ENCODE measurements at places on chromosomes 4 and X.
A peak's percentile ranks its signal among the peaks of the same experiment; 100 is the strongest.

DNA sequence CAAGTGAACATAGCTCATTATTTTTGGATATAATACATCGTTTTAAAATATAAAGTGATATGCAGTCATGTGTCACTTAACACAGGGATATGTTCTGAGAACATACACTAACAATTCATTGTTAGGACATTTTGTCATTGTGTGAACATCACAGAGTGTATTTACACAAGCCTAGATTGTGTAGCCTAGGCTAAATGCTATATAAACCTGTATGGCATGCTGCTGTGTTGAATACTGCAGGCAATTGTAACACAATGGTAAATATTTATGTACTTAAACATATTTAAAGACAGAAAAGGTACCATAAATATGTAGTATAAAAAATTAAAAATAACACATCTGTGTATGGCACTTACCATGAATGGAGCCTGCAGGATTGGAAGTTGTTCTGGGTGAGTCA is 44.9 kb upstream of the GPRIN3 start:
- DNase-seq, result no peak

GRCh38 chr4:112213856-112214255 is 17.7 kb upstream of the AP1AR start:
- no peak for DNase-seq

GRCh38 chrX:149374751-149375150 is 130.4 kb downstream of the IDS start:
- DNase-seq, result no peak

DNA sequence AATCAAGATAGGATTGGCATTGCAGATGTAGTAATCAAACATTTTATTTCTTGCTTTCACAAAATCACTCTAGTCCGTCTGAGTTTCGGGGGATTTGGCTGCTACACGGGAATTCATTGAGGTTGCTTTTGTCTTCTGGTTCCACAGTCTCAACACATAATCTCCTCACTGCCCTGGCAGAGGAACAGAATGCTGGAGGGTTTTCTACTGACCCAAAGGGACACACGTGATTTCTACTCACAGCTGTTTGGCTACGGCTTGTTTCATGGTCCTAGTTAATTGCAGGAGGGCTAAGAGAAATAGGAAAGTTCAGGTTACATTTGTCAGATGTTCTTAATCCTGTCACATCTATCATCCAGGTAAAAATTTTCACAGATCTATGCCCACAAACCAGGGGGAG is 1811.6 kb downstream of the ARAP2 start:
- no peak for DNase-seq

GRCh38 chrX:18885328-18886004 is 98.4 kb downstream of the PHKA2 start:
- no peak for DNase-seq

GRCh38 chr4:185500035-185500434 is 28.5 kb upstream of the CCDC110 start:
- DNase-seq, result no peak

- DNase-seq, result no peak
These were observed 1.3 kb upstream of the CITED1 start for GRCh38 chrX:72306851-72307645.

GRCh38 chr4:73259571-73260090 is 1.0 kb upstream of the ANKRD17 start:
- no peak for DNase-seq

DNA sequence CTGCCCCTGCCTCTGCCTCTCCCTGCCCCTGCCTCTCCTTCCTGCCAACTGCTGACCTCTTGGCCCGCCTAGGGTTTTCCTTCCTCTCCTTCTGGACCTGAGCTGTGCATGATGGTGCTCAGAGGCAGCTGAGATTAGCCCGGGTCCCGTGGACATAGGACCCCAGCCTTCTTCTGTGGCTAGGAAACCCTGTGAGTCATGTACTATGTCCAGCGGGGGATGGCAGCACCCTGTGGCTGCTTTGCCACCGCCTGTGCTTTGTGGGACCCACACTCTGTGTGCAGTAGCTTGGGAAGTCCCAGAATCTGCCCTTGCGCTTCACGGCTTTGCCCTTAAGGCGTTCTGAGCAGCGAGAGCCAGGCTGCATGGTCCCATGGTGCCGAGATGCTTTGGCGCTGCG is 105.5 kb upstream of the PSAPL1 start:
- DNase-seq, result no peak

GRCh38 chr4:43014256-43014655 is 121.7 kb downstream of the GRXCR1 start:
- no peak for DNase-seq

GRCh38 chrX:135185795-135186443 is 14.7 kb upstream of the CT55 start:
- DNase-seq, result no peak

GRCh38 chr4:156512622-156513021 is 459.0 kb downstream of the PDGFC start:
- no peak for DNase-seq

DNA sequence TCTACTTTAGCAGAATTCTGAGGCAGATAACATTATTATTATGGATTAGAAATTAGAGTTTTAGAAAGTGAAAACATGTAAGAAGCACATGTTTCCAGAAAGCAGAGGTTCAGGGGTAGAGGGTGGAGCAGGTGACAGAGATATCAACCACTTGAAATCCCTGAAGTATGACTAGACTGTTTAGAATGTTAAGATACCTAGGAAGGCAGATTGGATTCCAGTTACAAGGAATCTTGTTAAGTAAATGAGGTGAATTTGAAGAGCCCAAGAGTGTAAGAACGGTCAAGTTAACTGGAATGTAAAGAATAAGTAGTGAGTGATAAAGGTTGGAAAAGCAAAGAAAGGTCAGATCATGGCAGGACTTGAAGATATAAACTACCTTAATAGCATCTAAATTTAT is 37.6 kb downstream of the ARSJ start:
- DNase-seq, result no peak

DNA sequence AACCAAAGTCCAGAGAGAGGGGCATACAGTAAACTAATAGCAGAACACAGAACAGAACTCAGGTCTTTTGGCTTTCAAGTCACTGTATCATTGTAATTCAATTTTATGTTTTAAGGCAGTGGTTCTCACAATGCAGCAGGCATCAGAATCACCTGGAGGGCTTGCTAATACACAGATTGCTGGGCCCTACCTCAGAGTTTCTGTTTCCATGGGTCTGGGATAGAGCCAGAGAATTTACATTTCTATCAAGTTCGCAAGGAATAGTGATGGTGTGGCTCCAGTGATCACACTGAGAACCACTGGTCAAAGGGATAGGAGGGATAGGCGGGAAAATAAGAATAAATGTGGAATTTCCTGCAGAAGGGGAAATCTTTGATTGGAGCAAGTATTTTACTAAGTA is 36.7 kb downstream of the LANCL3 start:
- DNase-seq, result no peak

DNA sequence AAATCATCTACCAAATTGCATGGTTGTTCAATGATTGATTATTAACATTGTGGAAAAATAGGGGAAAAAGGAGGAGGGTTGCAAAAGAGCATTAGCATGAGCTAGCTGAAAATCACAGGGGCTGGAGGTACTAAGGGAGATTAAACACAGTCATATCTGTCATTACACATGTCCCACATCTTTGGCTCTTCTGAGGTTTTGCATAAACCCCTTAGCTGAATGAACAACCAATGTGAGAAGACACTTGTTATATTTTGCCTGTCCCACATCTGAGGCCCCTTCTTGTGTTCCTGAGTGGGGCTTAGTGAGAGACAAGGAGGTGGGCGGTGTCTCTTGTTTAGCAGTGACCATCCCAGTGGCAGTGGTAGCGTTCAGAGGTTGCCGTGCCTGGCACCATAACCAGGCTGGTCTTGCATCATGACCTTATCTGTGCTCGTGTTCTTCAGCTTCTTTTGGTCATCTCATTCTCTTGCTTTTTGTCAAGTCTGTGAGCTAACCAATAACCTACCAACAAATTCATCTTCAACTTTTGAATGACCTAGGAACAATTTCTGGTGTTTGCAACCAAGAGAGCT is 95.6 kb downstream of the MID1IP1 start:
- DNase-seq, result no peak

- DNase-seq, result no peak
These were observed 29.1 kb upstream of the GRSF1 start for GRCh38 chr4:70868778-70869177.

DNA sequence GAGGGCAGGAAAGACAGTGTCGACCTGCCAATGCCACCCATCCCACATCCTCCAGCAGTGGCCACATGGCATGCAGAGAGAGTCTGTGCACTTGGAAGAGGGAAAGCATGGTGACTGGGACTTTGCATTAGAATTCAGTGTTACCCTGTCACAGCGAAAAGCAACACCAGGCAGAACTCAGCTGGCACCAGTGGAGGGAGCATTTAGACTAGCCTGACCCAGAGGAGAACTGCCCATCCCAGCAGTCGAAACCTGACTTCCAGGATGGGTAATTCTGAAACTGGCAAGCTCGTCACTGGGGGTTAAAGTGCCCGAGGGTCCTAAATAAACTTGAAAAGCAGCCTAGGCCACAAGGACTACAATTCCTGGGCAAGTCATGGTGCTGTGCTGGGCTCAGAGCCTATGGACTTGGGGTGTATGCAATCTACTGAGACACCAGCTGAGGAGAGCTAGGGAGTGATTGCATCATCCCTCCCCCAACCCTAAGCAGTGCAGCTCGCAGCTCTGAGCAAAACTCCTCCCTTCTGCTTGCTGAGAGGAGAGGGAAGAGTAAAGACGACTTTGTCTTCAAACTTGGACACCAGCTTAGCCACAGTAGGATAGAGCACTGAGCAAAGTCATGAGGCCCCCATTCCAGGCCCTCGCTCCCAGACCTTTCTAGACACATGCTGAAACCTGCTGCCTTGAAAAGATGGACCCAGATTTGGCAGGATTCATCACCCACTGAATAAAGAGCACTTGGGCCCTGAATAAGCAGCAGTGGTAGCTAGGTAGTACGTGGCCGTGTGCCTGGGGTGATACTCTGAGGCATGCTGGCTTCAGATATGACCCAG is 68.8 kb downstream of the DDX60L start:
- no peak for DNase-seq

DNA sequence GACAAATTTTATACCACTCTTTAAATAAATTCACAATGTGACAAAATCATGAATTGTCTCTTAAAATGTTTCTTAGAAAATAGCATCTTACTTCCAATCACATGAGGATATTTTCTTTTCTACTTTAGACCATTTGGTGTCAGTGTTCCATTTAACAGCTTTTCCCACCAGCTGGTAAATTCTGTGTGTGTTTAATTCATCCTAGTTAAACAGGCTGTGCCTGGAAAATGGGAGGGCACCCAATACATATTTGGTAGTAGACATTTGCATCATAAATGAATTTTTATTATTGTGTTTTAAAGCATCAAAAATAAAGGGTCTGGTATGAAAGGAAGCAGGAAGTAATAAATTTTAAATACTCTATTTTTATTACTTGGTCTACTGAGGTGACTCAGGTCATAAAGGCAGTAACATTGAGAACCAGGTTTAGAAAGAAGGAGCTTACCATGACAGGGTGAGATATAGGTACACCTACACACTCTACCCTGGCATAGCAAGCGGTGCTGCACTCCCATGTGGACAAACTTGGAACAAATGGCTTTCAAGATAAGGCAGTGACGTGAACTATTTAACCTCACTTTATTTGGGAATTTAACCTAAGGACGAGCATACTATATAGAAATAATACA is 344.5 kb downstream of the BMPR1B start:
- no peak for DNase-seq

GRCh38 chr4:98608356-98608755 is 50.1 kb downstream of the TSPAN5 start:
- no peak for DNase-seq

DNA sequence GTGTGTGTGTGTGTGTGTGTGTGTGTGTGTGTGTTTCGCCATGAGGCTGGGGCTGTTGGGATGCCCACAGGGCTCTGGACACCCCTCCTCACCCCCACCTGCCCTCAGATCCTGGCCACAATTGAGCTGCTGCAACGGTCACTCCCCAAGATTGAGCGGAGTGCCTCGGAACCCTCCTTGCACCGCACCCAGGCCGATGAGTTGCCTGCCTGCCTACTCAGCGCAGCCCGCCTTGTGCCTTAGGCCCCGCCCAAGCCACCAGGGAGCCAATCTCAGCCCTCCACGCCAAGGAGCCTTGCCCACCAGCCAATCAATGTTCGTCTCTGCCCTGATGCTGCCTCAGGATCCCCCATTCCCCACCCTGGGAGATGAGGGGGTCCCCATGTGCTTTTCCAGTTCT is 10.2 kb downstream of the ARAF start:
- DNase-seq, result no peak

DNA sequence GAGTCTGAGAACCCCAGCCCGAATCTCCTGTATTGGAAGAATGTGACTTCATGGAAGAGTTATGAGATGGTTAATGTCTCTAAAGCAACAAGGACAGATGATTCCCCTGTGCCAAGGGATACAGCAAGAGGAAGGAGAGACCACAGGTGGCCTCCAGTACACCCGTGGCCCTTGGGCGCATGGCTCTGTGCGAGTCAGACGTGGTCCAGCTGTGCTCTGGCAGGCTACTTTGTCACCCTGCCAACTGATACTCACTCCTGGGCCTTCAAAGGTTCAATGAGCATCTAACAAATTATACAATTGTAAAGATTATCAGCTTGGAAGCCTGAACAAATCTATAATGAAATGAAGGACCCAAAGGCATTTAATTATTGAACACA is 71.7 kb downstream of the NYX start:
- DNase-seq, result no peak

DNA sequence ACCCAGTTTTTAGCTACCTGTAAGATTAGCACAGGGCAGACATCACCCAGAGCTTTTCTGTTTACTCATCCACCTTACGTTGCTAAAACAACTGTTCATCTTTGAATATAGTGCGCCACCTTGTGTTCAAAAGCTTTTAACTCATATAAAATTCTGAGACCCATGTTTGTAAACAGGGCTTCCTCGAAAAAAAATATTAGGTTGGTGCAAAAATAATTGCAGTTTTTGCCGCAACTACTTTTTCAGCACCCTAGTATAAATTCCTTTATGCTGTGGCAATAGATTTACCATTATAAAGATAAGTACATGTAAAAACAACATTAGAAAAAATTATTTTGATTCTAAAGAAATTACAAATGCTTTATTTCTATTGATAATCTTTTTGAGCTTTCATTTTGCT is 147.9 kb downstream of the LRBA start:
- DNase-seq, result peak; percentile 7

- no peak for DNase-seq
These were observed 115.1 kb downstream of the PPP3CA start for GRCh38 chr4:101232074-101232776.

DNA sequence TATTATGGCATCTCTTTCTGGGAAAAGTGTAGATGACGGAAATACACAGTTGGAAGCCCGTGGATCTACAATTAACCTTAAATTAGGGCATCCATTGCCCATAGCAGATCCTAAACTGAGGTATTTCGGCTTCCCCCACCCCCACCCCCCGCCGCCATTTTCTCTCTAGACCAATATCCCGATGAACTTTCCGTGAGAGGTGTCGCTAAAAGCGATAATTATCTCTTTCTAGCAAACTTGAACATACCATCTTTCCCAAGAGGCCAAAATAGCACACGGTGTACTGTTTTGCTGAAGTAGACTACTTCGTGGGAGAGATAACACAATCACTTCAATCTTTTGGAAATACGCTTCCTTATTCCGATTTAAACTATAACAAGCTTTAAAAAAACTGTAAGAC is 554 bp downstream of the KLHL15 start:
- DNase-seq, result no peak

GRCh38 chr4:163558539-163559044 is 64.1 kb downstream of the TMA16 start:
- DNase-seq, result no peak

GRCh38 chrX:71604141-71604540 is 14.2 kb downstream of the CXCR3 start:
- no peak for DNase-seq

GRCh38 chrX:11970578-11971359 is 167.5 kb upstream of the FRMPD4 start:
- DNase-seq, result no peak
